ENCODE measurements at places on chromosomes 2 and 18.

GRCh38 chr2:15787535-15788454, 152.6 kb upstream of the MYCN start:
- DNase-seq: no peak

DNA sequence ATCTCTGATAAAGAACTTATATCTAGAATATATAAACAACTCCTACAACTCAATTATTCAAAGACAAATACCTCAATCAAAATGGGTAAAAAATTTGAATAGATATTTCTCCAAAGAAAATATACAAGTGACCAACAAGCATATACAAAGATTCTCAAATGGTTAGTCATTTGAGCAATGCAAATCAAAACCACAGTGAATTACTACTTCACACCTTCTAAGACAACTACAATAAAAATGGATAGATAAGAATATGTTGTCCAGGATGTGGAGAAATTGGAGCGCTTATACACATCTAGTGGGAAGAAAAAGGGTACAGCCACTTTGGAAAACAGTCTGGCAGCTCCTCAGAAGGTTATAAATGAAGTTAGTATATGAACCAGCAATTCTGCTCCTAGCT, 332.9 kb downstream of the TGIF1 start:
- no peak for DNase-seq

GRCh38 chr2:227204452-227204851, 40.0 kb downstream of the COL4A3 start:
- no peak for DNase-seq

DNA sequence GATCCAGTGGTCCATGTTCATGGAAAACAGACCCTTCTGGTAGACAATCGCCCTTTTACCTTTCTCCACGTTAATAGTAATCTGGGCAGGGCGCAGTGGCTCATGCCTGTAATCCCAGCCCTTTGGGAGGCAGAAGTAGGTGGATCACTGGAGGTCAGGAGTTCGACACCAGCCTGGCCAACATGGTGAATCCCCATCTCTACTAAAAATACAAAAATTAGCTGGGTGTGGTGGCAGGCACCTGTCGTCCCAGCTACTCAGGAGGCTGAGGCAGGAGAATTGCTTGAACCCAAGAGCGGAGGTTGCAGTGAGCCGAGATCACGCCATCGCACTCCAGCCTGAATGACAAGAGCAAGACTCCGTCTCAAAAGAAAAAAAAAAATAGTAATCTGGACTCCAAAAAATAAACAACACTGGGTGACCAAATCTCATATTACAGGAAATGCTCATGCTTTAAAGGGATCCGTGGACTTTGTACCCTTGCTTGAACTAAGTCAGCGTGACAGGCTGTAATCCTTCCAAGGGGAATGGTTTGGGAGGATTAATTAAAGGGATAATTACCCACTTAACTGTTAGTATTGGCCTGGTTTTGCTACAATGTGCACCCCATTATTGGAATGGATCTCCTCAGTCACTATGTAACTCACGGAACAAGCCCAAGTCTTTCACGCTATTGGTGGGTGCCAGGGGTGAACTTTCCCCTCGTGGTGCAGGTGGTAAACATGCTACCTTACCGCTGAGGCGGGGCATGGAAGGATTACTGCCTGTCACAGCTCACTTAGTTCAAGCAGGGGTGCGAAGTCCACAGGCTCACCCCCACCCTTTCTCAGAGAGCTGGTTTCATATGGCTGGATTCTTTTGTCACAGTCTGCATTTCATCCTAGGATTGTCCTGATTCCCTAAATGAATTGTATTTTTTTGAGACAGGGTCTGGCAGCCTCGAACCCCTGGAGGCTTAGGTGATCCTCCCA, 36.7 kb downstream of the PROC start:
- DNase-seq: no peak

GRCh38 chr18:53004798-53005197, 664.8 kb downstream of the DCC start:
- DNase-seq: no peak

DNA sequence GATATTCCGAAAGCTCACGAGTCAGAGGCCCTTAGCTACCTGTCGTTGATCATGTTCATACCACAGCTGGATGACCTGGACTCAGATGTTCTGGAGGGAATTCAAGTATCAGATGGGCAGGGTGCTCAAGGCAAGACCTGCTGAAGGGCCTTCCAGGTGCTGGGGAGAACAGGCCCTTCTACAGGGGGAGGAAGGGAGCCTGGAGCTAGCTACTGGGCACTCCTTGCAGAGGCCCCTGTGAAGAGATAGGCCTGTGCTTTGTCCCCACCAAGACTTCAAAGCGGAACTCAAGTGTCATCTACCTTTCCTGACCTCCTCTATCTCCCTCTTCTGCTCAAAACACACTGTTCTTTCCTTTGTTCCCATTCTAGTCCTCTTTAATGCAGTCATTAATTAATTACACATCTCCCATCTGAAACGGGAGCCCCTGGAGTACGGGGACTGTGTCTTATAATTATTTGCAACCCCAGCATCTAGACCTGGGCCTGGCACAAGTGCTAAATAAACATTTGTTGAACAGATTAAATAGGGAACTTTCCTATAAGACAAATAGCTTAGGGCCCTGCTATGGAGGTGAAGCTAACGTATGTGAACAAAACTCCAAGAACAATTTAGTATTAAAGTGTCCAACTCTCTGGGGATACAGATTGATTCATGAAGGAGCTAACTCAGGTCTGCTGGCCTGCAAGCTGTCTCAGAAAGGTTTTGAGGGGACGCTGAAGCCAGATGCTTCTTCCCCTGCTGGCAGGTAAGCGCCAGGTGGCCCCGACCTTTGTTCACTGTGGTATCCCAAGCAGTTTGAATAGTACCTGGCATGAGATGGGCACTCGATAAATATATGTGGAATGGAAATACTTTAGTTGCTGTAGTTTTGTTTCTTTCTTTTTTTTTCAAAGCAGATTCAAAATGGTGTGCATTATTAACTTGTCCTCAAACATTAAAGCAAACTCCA, 22.0 kb downstream of the RHOB start:
- no peak for DNase-seq

DNA sequence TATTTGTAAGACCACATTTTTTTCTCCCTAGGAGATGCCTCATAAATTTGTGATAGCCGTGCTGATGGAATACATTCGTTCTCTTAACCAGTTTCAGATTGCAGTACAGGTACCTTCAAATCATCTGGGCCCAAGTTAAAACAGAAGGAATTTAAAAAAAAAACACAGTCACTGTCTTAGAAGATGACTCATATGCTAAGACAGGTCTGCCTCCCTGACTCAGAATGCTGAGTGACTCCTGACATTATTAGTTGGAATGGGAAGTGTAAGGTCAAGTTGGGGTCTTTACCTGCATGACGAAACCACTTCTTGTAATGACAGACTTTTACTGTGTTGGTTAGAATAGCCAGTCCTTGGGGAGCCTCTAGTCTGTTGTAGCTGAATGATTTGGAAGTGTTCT, 26.3 kb downstream of the RMC1 start:
- no peak for DNase-seq

DNA sequence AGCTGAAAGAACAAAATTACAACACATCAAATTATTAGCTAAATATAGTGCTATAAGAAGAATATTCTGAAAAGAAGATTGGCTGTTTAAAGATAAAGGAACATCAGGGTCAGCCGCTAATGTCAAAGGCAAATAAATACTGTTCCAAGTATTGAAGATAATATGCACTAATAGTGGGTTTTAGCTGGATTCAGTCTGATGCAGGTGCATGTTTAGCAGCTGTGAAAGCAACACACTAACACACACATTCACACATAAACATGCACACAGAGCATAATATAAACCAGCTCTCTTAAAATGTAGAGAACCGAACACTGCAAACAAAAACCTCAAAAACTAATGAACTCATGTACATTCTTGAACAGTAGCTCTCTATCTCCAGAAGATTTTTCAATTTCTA, 634.6 kb downstream of the ERBB4 start:
- no peak for DNase-seq

DNA sequence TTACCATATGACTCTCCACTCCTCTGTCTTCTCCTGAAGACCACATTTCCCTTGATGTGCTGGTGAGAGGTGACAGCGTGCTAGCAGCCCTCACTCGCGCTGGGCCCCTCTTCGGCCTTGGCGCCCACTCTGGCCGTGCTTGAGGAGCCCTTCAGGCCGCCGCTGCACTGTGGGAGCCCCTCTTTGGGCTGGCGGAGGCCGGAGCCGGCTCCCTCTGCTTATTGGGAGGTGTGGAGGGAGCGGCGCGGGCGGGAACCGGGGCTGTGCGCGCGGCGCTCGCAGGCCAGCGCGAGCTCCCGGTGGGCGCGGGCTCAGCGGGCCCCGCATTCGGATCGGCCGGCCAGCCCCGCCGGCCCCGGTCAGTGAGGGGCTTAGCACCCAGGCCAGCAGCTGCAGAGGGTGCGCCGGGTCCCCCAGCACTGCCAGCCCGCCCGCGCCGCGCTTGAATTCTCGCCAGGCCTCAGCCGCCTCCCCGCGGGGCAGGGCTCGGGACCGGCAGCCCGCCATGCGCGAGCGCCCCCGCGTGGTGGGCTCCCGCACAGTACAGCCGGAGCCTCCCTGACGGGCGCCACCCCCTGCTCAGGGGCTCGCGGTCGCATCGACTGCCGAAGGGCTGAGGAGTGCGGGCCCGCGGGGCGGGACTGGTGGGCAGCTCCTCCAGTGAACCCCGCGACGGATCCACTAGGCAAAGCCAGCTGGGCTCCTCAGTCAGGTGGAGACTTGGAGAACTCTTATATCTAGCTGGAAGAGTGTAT, 246.6 kb upstream of the REG3G start:
- DNase-seq: no peak
